Glutamatergic neuron (in vitro differentiated cells): ENCODE measurements at places on chromosomes 3 and 15. TPM values are rescaled to one million over a fixed set of nuclear protein-coding genes. Genes with fewer than 3 reads are reported as not detected.

GRCh38 chr3:55091381-55092225 lies 163.7 kb upstream of the LRTM1 start:
- no peak for DNase-seq

KCNMB2 gene
- 0.47 TPM for total RNA-seq

GRAMD1C gene
- total RNA-seq = 2.1 TPM

CMTM8 gene
- not detected for total RNA-seq

GOLGA8S gene
- total RNA-seq = not detected

RHOV gene
- total RNA-seq = 1.8 TPM
